A549 treated with Mapracorat at 1 μM for 4 hours (cell line): ENCODE measurements at places on chromosomes 11 and 22. TPM values are rescaled to one million over a fixed set of nuclear protein-coding genes. Genes with fewer than 3 reads are reported as not detected.

The RAB1B gene
- total RNA-seq = 128 to 156 TPM (median 142 TPM) in 5 replicates

The APOA5 gene
- not detected in 5 replicates for total RNA-seq

The UPK3A gene
- not detected in 5 replicates for total RNA-seq

The CUL5 gene
- total RNA-seq = 6.9 to 11.7 TPM (median 10.1 TPM) in 5 replicates

The SLC22A25 gene
- total RNA-seq = not detected in 5 replicates

The CNTF gene
- 1.2 to 1.4 TPM (median 1.3 TPM) in 5 replicates for total RNA-seq

The ZP1 gene
- total RNA-seq = 0.22 to 0.36 TPM (median 0.24 TPM) in 3 of 5 replicates, not detected in the others
